ENCODE measurements at places on chromosomes 7 and 10.

GRCh38 chr7:101174322-101174854, 5.7 kb downstream of the NAT16 start:
- peak; percentile 79 for DNase-seq

DNA sequence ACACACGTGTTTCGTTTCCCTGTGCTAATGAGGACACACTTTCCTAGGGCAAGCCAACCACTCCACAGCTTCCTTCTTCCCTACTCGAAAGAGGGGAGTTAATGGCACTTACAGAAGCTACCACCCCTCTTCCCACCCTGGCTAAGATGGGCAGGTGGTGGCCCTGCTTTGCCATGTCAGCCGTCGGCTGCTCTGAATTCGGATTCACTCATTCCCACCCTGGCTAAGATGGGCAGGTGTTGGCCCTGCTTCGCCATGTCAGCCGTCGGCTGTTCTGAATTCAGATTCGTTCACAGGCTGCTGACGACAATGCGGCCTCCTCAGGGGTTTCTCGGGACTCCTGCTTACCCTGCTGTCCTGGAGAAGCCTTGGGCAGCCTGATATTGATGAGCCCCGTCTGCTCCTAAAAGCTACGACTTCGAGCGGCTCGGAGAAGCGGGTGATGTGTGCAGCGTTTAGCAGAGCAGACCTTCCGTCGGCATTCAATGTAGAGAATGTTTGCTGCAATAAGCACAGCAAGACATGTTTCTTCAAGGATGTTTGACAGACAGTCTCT, 56.2 kb upstream of the PPP2R2D start:
- DNase-seq = no peak

DNA sequence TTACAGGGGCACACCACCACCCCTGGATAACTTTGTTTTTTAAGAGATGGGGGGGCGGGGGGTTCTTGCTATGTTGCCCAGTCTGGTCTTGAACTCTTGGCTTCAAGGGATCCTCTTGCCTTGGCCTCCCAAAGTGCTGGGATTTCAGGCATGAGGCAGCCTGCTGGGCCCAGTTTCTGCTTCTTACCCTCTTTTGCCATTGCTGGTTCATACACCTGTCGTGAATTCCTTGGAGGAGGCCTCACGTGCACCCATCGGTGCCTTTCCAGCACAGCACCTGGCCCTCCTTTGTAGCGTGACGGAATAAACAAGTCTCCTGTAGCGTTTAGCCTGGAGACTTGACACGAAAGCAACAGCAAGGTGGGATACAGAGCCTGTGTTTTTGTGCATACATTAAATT, 75.5 kb downstream of the CARD11 start:
- no peak for DNase-seq

DNA sequence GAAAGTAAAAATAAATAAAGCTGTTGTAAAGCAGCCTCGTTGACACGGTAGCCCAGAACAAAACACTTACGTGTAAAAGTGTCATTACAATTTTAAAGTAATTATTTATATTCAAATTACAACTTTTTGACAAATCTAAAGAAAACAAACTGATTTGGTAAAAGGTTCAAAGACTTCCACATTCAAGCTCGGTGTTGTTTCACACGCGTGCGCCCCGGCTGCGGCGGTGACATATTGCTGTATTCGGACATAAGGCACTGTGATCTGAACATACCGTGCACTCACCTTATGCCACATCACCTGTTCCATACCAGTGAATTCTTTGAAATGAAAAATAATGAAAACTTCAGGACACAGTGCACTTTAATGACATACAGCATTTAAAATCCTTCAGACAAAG, 36.9 kb upstream of the RHEB start:
- no peak for DNase-seq

- DNase-seq = no peak
Measured at GRCh38 chr7:157402388-157402703, 65.5 kb downstream of the DNAJB6 start.

- no peak for DNase-seq
Measured at GRCh38 chr7:112963634-112964033, 123.0 kb downstream of the GPR85 start.

GRCh38 chr7:150738092-150738491, 874 bp downstream of the GIMAP5 start:
- DNase-seq = no peak

DNA sequence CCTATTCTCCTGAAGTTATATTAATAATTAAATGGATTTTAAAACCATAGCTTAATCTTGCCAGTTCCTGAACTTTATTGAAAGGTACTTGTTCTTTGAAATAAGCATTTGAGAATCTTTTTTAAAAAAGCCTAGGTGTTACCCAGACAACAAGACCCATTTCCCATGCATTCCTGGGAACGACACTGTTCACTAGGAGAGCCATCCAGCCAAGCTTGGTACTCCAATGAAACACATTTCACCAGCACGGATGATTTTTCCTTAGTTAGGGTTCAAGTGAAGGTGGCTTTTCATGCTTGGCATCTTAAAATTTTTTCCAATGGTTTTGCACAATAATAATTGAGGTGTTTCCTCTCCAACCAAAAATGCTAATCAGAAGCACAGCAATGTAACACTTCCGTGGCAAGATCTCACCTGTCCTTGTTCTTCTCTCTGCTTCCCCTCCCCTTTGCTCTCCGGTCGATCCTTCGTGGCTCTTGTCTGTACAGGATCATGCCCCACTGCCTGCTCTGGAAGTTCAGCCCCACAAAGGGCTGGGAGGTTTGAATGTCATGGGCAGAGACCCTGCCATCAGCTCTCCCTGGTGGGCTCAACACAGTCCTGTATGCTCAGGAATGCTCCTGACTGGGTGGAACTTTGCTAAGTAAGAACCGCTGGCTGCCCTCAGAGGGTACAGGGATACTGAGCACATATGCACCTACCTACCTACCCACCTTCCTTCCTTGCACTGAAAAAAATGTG, 69.7 kb upstream of the AQP1 start:
- no peak for DNase-seq

DNA sequence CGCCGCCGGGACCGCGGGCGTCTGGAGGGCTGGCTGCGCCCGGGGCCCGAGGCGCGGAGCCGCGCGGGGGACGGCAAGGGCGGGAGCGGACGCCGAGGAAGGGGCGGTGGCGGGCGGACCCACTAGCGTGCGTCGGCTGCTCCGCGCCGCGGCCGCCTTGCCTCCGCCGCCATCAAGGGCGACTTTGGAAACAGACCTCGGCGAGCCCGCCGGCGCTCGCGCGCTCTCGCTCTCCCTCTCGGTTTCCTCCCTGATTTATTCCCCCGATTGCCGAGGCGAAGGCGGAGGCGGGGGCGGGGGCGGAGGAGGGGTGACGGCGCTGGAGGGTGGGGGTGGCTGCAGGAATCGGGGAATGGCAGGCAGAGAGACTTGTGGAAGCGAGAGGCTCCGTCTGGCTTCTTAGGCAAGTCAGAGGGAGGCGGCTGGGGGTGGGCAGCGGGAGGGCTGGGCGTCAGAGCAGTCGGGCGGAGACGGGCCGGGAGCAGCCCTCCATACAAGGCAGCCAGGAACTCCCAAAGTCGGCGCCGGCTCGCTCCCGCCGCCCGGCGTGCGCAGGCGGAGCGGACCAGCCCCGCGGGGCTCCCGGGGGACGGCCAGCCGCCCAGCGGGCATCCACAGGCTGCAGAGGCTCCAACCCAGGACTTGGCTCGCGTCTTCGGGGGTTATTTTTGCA, at the start of gene CACNA2D1:
Gene CACNA2D1 (minus strand): TSS at position 231 of the 673 bp plus-strand sequence.
- DNase-seq = peak; percentile 12

- DNase-seq = no peak
Measured at GRCh38 chr7:152544481-152544927, 108.7 kb upstream of the KMT2C start.

GRCh38 chr10:33258967-33259366, 75.5 kb downstream of the NRP1 start:
- no peak for DNase-seq

GRCh38 chr7:41538810-41539724, 163.8 kb downstream of the INHBA start:
- no peak for DNase-seq

DNA sequence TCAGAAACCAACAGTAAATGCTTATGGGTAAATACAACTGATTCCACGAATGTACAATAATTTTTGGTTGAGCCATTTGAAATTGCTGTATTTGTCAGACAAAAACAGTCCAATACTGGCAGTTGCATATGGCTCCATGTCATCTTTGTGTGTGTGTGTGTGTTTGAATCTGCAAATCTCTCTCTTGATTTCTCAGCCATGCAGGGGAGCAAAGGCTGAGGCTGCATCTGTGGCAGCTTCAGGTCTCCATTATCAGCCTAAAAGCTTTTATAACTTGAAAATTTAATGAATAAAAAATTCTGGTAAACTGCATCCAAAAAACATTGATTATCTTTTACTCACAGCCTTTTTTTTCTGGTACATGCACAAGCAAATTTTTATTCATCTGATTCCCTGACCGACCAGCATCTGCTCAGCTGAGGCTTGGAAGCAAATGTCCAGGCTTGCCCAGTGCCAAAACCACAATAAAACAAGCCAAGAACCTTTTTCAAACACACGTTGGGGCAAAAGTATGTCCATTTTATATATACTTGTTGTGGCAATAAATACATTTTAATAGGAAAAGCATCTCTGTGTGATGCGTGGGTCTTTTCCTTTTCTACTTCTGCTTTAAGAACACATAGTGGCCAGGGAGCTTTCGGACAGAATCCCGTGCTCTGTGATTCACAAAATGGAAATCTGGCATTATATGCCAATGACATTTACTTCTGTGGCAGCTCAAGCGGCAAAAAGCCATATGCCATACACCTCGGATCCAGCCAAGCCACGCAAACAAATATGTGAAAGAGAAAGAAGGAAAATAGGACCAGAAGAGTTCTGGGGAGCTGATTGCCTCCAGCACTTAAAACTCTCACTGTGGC, 275.6 kb upstream of the AOAH start:
- DNase-seq = no peak

DNA sequence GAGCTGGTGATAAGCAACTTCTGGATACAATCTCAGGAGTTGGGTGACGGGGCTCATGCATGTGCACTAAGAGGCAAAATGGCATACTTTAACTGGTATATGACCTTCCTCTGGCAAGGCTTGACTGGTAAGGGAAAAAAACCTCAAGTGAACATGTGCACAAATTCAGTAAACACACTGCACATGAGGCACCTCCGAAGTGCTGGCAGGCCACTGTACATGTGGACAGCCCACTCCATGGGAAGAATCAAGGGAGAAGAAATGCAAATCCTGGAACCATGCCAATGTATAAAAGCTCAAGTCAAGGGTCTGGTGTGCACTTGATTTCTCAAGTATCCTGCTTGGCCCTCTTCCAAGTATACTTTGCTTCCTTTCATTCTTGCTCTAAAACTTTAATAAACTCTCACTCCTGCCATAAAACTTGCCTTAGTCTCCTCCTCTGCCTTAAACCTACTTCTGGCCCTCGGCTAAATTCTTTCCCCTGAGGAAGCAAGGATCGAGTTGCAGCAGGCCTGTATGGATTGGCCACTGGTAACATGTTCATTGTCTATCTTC, 167.2 kb downstream of the RAMP3 start:
- DNase-seq = peak; percentile 20

GRCh38 chr10:69612760-69613159, 17.3 kb upstream of the FAM241B start:
- DNase-seq = no peak

DNA sequence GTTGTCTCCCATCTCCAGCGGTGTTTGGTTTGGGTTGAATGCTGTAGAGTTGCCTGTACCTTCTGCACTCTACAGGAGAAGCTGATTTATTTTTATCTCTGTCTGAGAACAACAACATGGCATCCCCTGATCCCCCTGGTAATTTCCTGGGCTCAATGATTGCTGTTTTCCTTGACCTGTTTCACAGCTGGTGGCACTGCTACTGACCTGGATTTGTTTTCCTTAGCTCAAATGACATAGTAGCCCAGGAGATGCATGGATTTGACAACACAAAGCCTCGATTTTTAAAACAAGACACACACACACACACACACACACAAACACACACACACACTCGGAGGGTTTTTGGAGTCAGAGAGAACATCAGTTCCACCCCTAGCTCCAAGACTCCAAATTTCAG, 301.6 kb downstream of the NRG3 start:
- DNase-seq = no peak

DNA sequence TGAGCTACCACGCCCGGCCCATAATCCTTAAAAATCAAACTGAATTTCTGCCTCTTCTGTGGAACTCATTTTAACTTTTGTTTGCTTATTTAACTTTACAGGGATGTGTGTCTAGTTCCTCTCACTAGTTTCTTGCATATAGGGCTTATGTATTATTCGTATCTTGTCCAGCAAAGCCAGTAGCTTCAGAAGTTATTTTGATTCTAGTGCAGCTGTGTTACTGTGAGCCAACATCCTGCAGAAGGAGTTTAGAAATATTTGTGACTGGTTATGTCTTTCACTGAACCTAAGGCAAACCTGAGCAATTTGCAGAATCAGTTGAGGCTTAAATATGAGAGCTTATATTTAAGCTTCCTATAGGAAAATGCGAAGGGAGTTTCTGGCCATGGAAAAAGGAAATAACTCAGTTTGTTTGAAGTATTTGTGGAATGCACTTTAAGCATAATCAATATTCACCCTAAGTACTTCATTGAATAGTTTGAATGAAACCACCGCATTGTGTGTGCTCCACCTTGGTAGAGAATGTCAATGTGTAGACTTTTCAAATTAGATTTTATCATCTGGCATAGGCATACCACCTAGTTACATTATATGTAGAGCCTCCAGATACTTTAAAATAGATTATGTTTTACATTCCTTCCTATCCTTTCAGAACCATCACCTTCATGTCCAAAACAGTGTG, 90.8 kb downstream of the MCU start:
- no peak for DNase-seq

- peak; percentile 16 for DNase-seq
Measured at GRCh38 chr7:10855583-10855982, 118.1 kb upstream of the PHF14 start.

GRCh38 chr10:14838582-14839304, 637 bp downstream of the HSPA14 start:
- DNase-seq = peak; percentile 40

Data from RPMI8226 (cell line).